Activated CD8-positive, alpha-beta memory T cell treated with anti-CD3 and anti-CD28 coated beads for 36 hours (primary cell): ENCODE measurements at places on chromosomes 16 and 17. TPM values are rescaled to one million over a fixed set of nuclear protein-coding genes. Genes with fewer than 3 reads are reported as not detected.

Gene SCNN1G
- not detected for total RNA-seq

Gene KCNG4
- total RNA-seq = not detected

Gene ICAM2
- total RNA-seq = 72.6 TPM

Gene VAT1L
- total RNA-seq = not detected

Gene ADAMTS18
- not detected for total RNA-seq

Gene KCNJ2
- not detected for total RNA-seq

Gene MT1G
- total RNA-seq = 16.6 TPM

Gene HOXB9
- total RNA-seq = 5.5 TPM

Gene TLCD2
- total RNA-seq = 0.08 TPM

Gene LRRC45
- total RNA-seq = 30.2 TPM

Gene CD300A
- total RNA-seq = 5.1 TPM

Gene PPL
- not detected for total RNA-seq

Gene GDPD3
- total RNA-seq = 4.3 TPM

Gene RAB37
- 1.4 TPM for total RNA-seq

Gene CMTM4
- total RNA-seq = 4.0 TPM

Gene CLEC3A
- not detected for total RNA-seq

Gene KRTAP4-6
- total RNA-seq = not detected

Gene TBC1D28
- not detected for total RNA-seq

Gene RCVRN
- not detected for total RNA-seq

Gene CA10
- total RNA-seq = not detected

Gene CCL11
- not detected for total RNA-seq

Gene ABI3
- 52.0 TPM for total RNA-seq

Gene PVALEF
- not detected for total RNA-seq

Gene CAVIN1
- total RNA-seq = 0.78 TPM

Gene COTL1
- total RNA-seq = 450 TPM

Gene KCNH6
- not detected for total RNA-seq

Gene MAF
- 51.6 TPM for total RNA-seq

Gene ADORA2B
- 2.1 TPM for total RNA-seq

Gene MAPK7
- total RNA-seq = 18.5 TPM

Gene PRAC1
- not detected for total RNA-seq

Gene KRTAP4-9
- not detected for total RNA-seq

Gene PLSCR3
- 74.4 TPM for total RNA-seq

Gene HOXB2
- 13.0 TPM for total RNA-seq

Gene KRTAP17-1
- not detected for total RNA-seq

Gene KRTAP3-1
- not detected for total RNA-seq

Gene TMEM186
- total RNA-seq = 16.8 TPM

Gene SOST
- total RNA-seq = not detected

Gene CHAD
- total RNA-seq = not detected

Gene CTRB2
- not detected for total RNA-seq

Gene TM4SF5
- total RNA-seq = not detected

Gene PRSS22
- not detected for total RNA-seq

Gene P2RX1
- total RNA-seq = not detected

Gene ZBTB4
- 17.6 TPM for total RNA-seq

Gene ACAP1
- total RNA-seq = 234 TPM

Gene TOM1L1
- total RNA-seq = 0.36 TPM

Gene HBA1
- total RNA-seq = not detected

Gene MYCBPAP
- 1.3 TPM for total RNA-seq

Gene DHRS7C
- total RNA-seq = not detected

Gene JUP
- 0.42 TPM for total RNA-seq

Gene MKS1
- total RNA-seq = 26.4 TPM

Gene GJD3
- not detected for total RNA-seq
